Activated CD8-positive, alpha-beta memory T cell treated with anti-CD3 and anti-CD28 coated beads for 1 hour (primary cell): ENCODE measurements at places on chromosomes 2 and 18.

DNA sequence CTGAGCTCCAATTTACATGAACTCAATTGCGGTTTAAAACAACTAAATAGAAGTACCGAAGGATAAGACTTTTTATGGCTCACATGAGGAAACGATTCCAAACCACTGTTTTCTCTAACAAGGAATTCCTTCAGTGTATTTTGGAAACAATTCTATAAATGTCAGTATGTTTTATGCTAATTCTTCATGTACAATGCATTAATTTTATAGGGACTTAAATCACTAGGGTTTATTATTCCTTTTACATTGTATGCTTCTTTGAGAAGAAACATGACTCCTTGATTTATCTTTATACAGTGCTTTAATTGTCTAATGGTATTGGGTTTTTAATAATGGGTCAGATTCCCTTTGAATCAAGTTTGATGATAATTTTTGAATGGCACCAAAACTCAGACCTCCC, 566.8 kb downstream of the EPHA4 start:
- DNase-seq: no peak

DNA sequence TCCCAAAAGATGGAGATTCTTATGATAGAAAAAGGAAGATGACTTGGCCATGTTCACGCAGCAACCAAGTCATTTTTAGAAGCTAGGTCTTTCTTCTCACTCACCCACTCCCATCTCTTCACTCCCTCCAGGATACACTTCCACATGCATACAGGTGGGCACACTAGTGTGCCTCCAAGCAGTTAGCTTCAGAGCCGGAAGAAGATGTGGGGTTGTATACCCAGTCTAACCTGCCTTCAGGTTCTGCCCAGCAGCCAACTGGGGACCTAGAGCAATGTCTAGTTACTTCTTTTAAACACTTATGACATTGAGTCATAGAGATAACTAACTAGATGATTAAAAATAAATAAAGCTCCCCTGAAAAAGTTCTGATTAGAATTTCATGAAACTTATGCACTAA, 21.8 kb upstream of the TANK start:
- DNase-seq: no peak

GRCh38 chr18:32349728-32350395, 120.8 kb downstream of the GAREM1 start:
- DNase-seq: no peak

- no peak for DNase-seq
These were observed 19.7 kb upstream of the ARHGAP25 start for GRCh38 chr2:68714866-68715265.

GRCh38 chr2:102304268-102304667, 7.1 kb upstream of the IL1RL1 start:
- DNase-seq: no peak

- no peak for DNase-seq
These were observed 393.3 kb upstream of the CYRIA start for GRCh38 chr2:17058772-17059402.

DNA sequence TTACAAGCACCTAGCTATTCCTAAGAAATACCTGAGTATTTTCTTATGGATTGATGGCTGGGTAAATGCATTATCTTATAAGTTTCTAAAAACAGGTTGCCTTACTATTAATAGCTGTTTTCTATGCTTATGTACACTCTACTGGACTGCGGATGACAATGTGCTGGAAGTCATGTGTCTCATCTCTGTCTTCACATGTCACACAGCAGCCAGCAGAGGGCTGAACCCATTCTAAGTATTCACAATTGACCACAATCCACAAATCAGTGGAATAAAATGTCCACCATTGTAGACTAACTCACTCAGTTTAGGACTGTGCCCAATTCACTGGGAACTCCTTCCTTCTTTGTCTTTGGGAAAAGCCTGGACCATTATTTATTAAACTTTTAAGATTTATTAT, 371.2 kb downstream of the INSIG2 start:
- DNase-seq: no peak

GRCh38 chr2:50529600-50530218, 502.2 kb downstream of the NRXN1 start:
- DNase-seq: no peak

- DNase-seq: no peak
These were observed 16.4 kb downstream of the MTCL1 start for GRCh38 chr18:8721716-8722115.

GRCh38 chr2:113768770-113769169, 12.3 kb upstream of the SLC35F5 start:
- no peak for DNase-seq

GRCh38 chr2:175726223-175726622, 275.8 kb downstream of the LNPK start:
- DNase-seq: no peak

DNA sequence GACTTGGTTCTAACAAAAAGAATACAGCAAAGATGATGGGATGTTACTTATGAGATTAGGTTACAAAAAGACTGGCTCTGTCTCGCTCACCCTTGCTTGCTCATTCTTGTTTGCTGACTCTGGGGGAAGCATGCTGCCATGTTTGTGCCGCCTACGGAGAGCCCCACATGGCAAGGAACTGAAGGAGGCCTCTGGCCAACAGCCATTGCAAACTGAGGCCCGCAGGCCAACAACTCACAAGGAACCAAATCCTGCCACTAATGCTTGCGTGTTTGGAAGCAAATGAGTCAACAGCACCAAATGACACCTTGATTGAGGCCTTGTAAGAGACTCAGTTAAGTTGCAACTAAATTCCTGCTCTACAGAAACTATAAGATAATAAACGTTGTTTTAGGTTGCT, 297.6 kb upstream of the STON1 start:
- DNase-seq: no peak

DNA sequence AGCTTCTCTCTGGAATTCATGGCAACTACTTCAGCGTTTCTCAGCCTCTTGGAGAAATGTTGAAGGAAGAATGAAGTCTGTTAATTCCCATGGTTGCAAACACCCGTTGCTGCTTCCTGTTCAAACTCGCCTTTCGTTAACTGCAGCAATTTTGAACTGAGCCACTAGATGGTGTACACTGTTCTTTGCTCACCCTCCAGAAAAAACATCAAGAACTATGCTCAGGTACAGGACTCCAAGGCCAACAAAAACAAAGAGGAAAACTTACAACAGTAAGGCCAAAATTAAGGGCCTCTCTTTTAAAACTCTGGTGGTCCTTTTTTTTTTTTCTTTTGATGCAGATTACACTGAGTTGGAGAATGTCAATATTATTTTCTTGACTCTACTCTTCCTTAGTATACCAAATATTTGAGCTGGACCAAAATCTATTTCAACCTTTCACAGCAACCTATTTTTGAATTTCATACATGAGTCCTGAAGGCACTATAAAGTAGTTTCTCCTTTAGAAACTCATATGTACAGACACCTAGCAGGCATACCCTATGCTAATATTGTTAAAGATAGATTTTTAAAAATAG, 58.2 kb downstream of the KLHL14 start:
- DNase-seq: no peak

DNA sequence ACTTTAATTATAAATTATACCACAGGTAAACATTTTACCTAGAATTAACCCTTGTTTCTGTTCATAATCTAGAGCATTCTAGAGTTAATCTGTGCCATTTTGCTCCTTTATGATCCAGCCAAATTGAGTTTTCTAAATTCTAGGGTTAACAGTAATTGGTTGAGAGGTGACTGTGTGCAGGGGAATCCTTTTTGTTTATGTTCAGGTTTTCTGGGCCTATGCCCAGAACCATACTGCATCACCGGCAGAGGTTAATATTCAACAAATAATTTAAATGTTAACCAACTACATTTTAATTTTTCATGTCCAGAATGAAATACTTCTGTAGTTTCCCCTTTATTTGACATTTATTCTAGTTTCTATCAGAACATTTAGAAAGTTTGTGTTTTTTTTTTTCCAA, 32.3 kb downstream of the CARF start:
- no peak for DNase-seq
